Stimulated activated naive CD8-positive, alpha-beta T cell treated with anti-CD3 and anti-CD28 coated beads, Interleukin-15, amount 100 ng/mL, for 72 hours (primary cell): ENCODE measurements at places on chromosomes 2 and 18.

DNA sequence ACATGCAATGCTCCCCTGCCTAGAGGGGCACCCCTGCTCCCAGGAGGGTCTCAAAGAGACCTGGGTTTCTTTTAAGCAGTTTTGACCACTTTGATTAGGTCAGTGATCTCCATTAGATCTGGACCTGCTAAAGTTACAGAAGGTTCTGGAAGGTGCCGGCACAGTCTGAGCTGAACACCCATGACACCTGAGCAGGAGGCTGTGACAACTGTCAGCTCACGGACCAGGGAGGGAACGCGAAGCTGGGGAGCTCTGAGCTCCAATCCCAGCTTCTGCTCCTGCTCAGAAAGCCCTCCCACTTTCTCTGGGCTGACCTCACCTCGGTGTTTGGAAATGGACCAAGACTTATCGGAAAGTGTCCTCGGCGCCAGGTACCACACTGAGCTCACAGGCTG is 113.8 kb downstream of the NFATC1 start:
- no peak for DNase-seq

- no peak for DNase-seq
These were observed 137.9 kb upstream of the RAB12 start for GRCh38 chr18:8471372-8471771.

DNA sequence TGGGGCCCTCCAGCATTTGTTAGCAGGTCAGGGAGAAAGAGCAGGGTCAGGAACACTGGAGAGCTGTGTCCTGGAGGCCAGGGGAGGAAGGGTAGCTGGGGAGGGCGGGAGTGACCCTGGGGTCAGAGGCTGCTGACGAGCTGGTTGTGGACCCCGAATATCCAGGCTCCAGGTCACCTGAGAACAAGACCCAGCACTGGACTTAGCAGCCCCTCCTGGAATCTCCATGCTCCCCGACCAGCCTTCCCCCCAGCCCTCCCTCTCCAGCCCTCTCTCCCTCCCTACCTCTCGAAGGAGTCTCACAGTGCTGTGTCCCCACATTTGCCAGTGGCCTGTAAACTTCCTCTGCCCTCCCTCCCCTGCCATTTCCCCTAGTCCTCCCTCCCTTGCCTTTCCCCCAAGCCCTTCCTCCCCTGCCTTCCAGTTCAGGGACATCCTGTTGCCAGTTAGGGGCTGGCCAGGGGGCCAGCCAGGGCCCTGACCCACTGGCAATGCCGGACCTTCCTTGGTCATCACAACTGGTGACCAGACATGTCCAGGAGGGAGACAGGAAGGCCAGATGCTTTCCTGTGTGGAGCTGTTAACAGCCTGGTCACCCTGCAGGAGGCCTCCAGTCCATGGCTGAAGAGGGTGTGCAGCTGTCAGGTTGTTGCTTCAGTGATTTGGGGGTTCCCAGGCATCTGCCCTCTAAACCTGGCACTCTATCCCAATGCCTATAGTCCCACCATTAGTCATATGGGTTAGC is 50.0 kb upstream of the FAHD2A start:
- DNase-seq = no peak

- peak; percentile 22 for DNase-seq
These were observed 24.1 kb downstream of the RBM43 start for GRCh38 chr2:151237422-151238025.

DNA sequence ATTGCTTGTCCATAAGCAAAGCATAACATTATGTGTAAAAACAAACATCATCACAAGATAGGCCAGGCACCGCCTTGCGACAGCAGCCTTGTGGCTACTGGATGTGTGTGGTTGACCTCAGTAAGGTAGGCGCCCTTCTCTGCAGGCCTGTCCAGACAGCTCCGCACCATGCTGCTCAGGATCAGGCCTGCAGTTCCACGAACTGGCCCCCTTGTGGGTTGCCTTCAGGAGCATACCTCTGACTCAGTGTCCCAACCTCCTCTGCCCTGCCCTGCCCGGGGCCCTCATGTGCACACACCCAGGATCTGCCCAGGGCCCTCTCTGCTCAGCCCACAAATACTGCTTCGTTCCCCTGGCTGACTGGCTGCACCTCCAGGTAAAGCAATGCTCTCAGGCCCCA is 16.1 kb upstream of the ZNF236 start:
- DNase-seq = no peak

- DNase-seq = no peak
These were observed 27.4 kb upstream of the SLC3A1 start for GRCh38 chr2:44247924-44248323.

- DNase-seq = no peak
These were observed 21.5 kb downstream of the ARID5A start for GRCh38 chr2:96558061-96558460.
